ENCODE measurements at places on chromosomes 4 and X.

DNA sequence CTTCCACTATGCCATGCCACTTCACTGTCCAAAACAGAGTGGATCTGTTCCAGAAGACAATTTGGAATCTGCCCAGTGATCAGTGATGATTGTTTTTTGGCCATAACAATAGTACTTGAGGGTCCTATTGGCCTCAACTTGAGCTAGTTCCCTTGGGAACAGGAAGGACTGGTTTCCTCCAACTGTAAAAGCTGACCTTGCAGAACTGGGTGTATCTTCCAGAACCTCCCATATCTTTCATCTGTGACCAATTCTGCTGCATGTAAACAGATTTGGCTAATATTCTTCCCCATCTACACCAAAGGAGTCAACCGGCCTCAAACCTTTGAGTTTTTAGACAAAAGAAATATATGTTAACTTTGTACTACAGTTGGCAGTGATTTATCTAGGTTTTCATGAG is 165.1 kb upstream of the TRPC5 start:
- no peak for DNase-seq

GRCh38 chr4:142129473-142129872 is 493.1 kb downstream of the IL15 start:
- DNase-seq = no peak

DNA sequence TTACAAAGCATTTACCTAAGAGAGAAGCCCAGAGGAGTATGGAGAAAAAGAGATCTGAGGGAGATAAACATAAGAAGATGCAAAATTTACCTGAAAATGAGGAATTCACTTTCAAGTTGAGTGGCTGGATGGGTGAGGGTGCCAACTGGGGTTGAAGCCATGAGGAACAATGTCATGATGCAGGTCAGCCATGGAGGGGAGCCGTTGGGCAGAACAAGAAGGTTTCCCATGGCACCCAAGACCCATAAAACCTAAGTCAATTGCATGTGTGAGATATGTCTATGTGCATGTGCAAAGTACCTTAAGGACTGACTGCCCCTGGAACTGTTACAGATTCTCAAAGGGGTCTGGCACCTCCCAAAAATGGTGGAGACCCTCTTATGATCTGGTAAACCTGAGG is 46.6 kb upstream of the PRRG1 start:
- DNase-seq = no peak

DNA sequence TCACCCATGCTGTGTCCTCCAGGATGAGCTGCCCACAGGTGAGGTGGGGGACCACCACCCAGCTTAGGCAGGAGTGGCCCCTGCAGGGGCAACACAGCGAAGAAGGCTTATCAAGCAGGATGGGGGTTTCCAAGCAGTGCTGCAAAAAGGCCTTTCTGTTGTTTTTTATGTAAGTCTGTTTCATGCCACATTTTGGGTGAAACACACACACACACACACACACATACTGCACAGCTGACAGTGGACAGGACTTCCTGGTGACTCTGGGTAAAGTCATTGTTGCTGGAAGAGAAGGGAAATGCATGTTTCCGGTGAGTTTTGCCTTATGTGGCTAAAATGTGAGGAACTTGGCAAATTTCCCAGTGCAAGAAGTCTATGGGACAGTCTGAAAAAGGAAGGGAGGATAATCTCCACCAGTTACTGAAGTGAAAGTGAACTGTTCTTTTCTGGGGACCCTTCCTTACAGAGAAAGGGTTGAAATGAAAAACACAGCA is 119.2 kb downstream of the IRF2 start:
- no peak for DNase-seq

DNA sequence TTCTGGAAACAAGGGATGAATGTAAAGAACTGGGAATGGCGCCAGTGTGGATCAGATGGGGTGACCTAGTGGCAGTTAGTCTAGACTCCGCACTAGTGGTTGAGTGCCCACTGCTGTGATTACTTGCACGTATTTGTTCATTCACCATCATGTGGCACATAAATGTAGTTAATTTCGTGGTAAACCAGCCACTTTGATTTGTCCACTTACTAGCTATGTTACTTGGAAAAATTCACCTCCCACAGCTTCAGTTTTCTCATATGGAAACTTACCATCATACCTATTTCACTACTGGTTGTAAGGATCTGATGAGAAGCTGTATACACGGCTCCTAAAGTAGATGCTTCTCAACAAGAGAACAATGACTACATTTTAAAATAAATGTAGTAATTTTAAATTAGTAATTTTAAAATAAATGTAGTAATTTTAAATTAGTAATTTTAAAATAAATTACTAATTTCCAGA is 394 bp upstream of the DYNLT3 start:
- no peak for DNase-seq

DNA sequence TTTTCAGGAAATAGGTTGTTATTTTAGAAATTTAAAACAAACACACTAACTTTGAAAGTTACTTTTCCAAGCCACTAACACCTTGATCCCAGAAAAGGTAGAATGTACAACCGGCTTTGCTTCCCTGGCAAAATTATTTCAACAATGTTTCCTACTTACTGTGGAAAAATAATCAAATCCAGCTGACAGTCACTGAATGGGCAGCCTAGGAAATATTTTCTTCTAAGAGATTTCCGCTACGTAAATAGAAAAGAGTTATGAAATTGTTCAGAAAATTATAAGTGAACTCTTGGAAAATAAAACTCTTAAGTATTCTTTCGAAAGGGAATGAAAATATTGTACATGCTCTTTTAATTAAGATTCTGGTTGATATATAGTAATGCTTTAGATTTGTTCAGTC is 195.7 kb downstream of the GASK1B start:
- DNase-seq = no peak

- no peak for DNase-seq
Observed at GRCh38 chr4:100590325-100590724, 72.5 kb upstream of the EMCN start.

- no peak for DNase-seq
Observed at GRCh38 chr4:67087897-67088296, 457.4 kb downstream of the CENPC start.

DNA sequence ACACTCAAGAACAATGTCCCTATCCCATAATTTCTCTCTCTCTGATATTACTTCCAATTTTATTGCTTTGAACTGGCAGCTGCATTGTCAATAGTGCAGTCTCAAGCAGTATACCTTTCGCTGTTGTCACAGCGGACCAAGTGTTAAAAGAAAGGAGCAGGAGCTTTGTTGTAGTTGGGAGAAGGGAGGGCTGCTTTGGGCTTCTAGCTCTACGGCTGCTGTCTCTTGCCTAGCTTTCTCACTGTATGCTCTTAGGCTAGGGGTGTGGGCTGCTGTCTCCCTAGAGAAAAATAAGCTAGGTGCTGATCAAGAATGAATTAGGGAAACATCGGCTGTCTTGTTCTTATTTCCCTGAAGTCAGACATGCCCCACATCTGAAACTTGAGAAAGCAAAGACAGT is 52.5 kb downstream of the TRPC5OS start:
- DNase-seq = no peak

- no peak for DNase-seq
Observed at GRCh38 chr4:151067316-151067970, 32.0 kb upstream of the RPS3A start.

DNA sequence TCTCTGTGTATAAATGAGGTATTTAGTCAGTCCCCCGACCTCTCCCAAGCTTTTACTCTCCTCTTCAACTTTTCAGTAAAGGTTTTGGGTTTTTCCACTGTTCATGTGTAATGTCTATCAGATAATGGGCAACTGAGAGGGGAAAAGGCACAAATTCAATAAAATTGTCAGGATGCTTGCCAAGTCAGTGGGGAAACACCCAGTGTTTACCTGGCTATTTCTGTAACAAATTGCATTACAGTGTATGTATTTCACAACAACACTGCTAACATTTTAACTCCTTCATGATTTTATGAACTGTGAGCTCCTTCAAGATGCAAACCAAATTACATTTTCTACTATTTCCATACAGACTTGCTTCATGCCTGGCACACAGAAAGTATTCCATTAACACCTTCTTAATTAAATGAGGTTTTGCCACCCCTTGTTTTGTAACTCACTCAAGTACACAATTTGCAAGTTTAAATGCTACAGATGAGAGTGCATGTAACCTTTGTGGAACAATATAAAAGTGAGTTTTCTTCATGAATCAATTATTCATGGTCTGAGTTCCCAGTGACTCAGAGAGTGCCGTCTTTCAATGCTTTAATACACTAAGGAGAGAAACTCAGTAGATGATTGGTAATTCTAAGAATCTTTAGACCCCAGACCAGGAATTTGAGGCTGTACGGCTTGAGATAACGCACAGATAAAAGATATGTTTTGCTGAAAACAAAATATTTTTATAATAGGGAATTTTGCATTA is 149.8 kb upstream of the TLL1 start:
- DNase-seq = no peak

DNA sequence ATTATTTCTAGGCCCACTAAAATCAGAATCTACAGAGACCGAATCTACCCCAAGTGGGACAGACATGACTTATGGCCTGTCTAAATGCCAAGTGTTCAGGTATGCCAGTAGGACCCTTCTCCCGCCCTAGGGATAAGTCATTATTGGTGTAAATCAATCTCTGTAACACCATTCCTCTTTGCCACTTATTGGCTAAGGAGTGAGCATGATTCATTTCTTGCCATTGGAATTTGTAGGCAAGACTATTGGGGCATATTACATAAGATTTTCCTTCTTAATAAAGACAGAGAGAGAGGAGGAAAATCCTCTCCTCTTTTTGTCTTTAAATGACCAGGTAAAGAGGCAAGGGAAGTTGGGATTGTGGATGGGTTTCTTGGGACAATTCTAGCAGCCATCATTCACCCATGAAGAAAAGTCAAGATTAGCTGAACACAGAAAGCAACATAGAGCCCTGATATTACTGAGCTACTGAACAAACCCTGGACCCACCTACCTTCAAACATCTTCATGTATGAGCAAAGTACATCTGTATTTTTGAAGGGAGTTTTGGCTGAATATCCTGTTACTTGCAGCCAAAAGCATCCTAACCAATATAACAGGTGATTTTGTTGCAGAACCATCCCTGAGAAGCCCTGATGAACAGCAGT is 2.6 kb downstream of the SLC9B2 start:
- DNase-seq = no peak

GRCh38 chrX:19661961-19662360 is 146.7 kb upstream of the MAP3K15 start:
- DNase-seq = no peak

GRCh38 chr4:89572224-89572858 is 264.6 kb downstream of the SNCA start:
- DNase-seq = no peak

GRCh38 chr4:36280555-36280954 is 861 bp upstream of the DTHD1 start:
- DNase-seq = no peak

GRCh38 chrX:56762707-56763555 is 33.9 kb downstream of the NBDY start:
- DNase-seq = no peak

DNA sequence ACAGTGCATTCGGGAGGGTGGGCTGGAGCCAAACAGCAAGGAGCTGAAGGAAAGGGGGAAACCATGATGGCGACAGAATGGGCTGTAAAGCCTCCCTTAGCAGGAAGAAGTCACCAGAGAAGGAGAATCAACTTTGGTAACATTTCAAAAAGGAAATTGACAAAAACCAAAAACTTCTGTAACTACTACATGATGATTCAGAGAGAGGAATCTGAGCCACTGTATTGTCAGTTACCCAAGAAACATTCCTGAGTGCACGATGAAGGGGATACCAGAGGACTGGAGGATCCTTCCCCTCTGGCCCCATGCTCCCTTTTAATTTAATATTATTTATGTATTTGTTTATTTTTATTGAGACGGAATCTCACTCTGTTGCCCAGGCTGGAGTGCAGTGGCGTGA is 26.3 kb downstream of the PDHA1 start:
- no peak for DNase-seq

DNA sequence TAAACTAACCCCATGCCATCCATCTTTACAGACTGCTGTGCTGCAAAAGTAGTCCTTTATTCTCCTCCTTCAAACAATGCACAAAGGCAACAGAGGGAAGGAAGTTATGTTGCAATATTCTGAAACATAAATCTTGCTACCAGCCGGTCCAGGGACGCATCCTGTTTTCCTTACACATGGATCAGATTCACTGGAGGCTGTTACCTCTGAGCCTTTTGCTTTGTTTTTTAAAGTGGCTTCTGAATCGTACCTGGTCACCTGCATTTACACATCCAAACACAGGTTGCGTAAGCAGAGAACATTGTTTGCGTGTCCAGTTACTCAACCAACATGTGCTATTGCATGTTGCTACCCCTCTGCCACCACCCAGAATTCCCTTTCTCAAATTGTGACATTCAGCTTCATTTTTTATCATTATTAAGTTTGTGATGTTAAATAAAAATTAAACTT is 8.8 kb downstream of the PPARGC1A start:
- DNase-seq = no peak

DNA sequence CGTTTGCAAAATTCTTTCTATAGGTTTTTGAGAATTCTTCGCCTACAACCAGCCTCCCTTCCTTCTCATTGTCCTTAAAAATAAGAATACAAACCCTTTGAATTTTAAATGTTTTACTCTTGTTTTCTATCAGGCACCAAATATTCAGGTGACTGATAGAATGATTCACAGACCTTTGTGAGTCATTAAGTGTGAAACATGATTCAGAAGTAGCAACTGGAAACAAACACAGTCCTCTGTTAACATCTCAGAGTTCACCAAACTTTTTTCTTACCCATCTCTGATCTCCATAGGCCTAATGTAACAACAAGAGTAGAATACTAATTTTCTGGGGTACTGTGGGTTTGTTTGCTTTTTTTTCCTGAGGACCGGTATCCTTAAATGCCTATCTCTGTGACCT is 63.4 kb upstream of the MAB21L2 start:
- DNase-seq = no peak

DNA sequence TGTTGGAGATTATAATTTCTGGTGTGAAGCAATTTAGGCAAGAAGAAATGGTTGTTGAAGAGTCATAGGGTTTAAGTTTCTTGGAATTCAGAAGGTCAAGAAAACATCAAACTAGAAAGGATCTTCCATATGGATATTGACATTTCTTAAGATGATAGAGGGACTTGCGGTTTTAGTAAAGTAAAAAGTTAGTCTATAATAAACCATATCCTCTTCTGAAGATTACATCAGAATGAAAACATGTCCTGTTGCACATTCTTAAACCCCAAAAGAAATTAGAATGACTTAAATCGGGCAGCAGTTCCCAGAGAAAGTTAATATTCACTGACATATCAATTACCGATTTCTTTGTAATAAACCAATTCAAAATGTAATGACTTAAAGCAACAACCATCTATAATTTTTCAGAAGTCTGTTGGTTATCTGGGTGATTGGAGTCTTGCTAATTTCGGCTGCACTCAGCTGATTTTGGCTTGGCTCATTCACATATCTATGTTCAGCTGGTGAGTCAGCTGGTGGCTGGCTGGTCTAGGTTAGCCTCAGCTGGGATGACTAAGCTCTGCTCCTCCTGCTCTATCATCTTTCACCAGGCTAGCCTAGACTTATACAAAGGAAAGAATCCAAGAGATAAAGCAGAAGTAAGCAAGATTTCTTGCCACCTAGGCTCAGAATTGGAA is 24.4 kb upstream of the DYNLT3 start:
- DNase-seq = no peak

- no peak for DNase-seq
Observed at GRCh38 chr4:161714022-161714751, 449.6 kb downstream of the FSTL5 start.

- no peak for DNase-seq
Observed at GRCh38 chr4:41427306-41427882, 110.6 kb upstream of the LIMCH1 start.

GRCh38 chrX:20547611-20548051 is 280.9 kb upstream of the RPS6KA3 start:
- DNase-seq = no peak
